Renal pelvis (tissue), 12 donors: ENCODE measurements at places on chromosomes 6 and 20.

- DNase-seq: no peak
Measured at GRCh38 chr6:111184827-111185532, 97.7 kb downstream of the SLC16A10 start.

DNA sequence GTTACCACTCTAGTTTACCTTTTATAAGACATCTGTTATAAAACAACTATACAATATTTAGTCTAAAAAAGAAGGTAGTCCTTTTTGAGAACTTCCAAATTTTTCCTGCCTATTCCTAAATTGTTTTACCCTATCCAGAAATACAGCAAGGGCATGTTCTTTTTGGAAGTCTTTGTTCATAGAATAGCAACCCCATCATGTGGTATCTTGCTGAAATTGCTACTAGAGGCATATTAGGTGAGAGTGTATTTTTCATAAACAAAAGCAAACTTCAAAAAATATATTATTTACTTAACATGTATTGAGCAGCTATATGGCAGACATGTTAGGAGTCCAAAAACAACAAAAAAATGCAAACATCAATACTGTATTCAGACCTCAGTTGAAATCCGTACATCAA lies 371.8 kb upstream of the NRSN1 start:
- no peak for DNase-seq

DNA sequence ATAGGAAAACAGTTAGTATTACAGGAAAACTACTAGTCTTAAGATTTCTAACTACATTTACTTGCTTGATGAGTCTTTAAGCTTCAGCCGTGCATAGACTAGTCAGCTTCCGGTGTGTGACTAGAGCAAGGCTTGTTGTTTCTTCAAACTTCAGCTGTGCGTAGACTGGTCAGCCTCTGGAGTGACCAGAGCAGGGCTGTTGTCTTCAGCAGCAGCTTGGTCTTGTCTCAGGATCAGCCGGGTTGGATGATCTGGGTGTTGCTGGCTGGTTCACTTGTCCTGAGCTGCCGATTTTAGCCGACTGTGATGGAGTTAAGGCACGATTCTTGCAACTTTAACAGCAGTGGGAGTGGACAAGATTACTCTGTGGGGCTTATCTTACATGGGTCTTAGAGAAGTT lies 44.7 kb downstream of the HLA-C start:
- DNase-seq: no peak

GRCh38 chr6:81785377-81785776 lies 32.9 kb upstream of the TENT5A start:
- no peak for DNase-seq

- DNase-seq: no peak
Measured at GRCh38 chr6:56793938-56794337, 151.2 kb upstream of the DST start.

DNA sequence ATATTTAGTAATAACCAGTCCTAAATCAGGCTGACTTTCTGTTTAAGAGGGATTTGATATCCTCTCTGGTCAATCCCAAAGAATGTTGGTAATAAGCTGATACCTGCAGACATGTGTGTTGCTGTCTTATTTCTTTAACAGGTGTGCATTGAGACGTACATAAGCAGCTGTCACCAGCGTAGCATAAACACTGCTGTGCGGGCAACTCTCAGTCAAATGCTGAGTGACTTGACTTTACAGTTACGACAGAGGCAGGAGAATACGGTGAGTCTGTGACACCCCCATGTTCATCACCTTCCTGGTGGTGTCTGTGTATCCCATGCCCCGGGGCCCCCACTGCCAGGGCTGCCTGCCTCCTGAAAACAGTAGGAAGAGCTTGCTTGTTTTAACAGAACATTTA lies 20.1 kb upstream of the PBOV1 start:
- DNase-seq: no peak

- DNase-seq: no peak
Measured at GRCh38 chr20:58616411-58616810, 34.7 kb upstream of the STX16 start.

DNA sequence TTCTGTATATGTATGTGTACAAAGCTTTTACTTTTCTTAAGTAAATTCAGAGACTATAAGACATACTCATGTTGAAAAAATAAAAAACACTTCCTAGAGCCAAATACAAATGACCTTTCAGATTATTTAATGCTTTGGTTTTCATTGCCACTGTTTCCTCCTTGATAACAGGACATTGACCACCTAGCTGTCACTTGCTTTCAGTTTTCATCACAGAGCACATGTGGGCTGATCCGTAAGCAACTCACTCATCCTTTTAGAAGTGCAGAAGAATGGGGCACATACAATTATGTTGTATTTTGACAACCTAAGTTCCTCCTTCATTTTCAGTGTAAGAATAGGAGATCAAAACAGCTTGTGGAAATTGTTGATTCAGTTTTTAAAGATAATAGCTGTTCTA lies 6.2 kb downstream of the ZBTB2 start:
- DNase-seq: no peak
